ENCODE measurements at places on chromosomes 13 and 19. TPM values are rescaled to one million over a fixed set of nuclear protein-coding genes. Genes with fewer than 3 reads are reported as not detected.

DNA sequence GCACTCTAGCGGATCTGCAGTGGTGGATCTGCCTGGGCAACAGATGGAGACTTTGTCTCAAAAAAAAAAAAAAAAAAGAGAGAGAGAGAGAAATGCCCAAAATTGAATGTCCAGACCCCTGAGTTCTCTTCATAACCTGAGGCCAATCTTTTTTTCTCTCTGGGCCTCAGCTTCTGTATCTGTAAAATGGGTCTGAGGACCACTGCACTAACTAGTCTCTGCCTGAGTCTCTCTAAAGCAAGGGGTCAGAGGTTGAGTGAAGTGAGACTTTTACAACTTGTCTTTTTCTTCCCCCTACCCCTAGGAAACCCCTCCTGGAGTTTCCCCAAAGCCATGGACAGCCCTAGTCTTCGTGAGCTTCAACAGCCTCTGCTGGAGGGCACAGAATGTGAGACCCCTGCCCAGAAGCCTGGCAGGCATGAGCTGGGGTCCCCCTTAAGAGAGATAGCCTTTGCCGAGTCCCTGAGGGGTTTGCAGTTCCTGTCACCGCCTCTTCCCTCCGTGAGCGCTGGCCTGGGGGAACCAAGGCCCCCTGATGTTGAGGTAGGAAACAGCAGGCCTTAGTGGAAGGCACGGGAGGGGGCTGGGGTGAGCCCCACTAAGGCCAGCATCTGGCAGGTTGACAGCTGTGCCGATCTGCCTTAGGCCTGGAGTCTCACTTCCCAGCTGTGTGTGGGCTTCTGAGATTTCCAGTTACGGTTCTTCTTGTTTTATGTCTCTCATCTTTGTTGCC, 1.8 kb downstream of the TMEM91 start:
- DNase-seq = no peak

- peak; percentile 48 for DNase-seq
Measured at GRCh38 chr13:44237276-44237767, 136.3 kb upstream of the SERP2 start.

GRCh38 chr13:101415358-101416174, 742 bp downstream of the NALCN start:
- peak; percentile 30 for DNase-seq

GRCh38 chr13:86446311-86446710, 647.1 kb upstream of the SLITRK6 start:
- DNase-seq = no peak

The ZNF304 gene
- total RNA-seq = 8.3 TPM
